ENCODE measurements at places on chromosomes 13 and 19. TPM values are rescaled to one million over a fixed set of nuclear protein-coding genes. Genes with fewer than 3 reads are reported as not detected.

Gene ZNF441
- 12.6 TPM for total RNA-seq

Gene C19orf81
- not detected for total RNA-seq

Gene C19orf85
- not detected for total RNA-seq

Gene CYP4F3
- total RNA-seq = not detected

Gene LRRC4B
- 0.05 TPM for total RNA-seq

Gene MEDAG
- total RNA-seq = 4.1 TPM

Gene CD22
- not detected for total RNA-seq

GRCh38 chr19:709196-709964 is 645 bp downstream of the PALM start:
- no peak for DNase-seq

GRCh38 chr19:31444931-31445330 is 95.7 kb upstream of the TSHZ3 start:
- DNase-seq = peak; percentile 35

DNA sequence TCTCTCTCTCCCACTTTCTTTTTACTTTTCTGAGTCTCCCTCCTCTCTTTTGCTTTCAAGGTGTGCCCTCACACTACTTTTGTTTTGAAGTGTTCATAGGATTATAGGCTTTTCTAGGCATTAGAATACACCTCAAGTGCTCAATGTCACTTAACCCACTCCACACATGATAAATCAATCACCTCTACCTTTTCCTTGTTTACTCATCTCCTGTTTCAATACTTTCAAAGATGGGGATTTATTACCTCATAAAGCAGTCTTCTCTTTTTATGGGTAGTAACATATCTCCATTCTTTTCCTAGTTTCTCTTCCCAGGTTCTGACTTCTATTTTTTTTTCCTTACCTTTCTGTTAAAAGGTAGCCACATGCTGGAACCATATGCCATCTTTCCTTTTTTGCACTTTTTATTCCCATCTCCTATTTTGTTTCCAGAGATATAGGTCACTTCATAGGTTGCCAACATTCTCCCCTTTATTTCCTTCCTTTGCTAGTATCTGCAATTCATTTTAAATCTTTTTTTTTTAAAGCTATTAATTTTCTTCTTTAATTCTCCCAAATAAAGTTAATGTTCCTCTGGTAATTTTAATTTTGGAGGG is 137.6 kb upstream of the SLC10A2 start:
- no peak for DNase-seq

- no peak for DNase-seq
Observed at GRCh38 chr13:91389186-91389585, 9.2 kb upstream of the GPC5 start.

DNA sequence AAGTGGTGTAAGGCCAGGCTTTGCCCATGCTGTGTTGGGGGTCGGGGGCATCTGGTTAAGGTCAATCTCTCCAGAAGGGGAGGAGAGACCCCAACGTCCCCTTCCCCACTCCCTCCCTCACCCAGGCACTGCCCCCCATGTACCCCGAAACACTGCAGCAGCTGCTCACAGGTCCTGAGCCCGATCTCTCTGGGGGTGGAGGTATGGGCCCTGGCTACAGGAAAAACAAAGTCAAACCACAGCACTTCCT is 10.2 kb downstream of the CAPN12 start:
- no peak for DNase-seq

DNA sequence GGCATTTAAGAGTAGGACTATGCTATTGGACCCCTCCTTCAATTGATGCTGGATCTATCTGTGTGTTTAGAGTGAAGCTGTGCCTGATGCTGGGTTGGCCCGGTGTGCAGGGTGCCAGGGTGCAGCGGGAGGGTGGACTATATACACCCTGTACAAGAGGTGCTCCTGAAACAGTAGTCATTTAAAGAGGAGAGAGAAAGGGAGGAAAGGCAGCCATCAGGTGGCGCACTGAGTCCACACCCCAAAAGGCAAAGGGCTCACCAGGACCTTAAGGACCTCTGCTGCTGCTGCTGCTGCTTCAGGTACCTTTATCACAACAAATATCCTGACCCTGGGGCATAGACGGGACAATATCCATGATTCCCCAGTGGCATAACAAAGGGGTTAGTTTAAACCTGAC is 39.4 kb downstream of the ZNF136 start:
- no peak for DNase-seq

GRCh38 chr19:29882719-29883105 is 59.3 kb upstream of the URI1 start:
- DNase-seq = no peak

DNA sequence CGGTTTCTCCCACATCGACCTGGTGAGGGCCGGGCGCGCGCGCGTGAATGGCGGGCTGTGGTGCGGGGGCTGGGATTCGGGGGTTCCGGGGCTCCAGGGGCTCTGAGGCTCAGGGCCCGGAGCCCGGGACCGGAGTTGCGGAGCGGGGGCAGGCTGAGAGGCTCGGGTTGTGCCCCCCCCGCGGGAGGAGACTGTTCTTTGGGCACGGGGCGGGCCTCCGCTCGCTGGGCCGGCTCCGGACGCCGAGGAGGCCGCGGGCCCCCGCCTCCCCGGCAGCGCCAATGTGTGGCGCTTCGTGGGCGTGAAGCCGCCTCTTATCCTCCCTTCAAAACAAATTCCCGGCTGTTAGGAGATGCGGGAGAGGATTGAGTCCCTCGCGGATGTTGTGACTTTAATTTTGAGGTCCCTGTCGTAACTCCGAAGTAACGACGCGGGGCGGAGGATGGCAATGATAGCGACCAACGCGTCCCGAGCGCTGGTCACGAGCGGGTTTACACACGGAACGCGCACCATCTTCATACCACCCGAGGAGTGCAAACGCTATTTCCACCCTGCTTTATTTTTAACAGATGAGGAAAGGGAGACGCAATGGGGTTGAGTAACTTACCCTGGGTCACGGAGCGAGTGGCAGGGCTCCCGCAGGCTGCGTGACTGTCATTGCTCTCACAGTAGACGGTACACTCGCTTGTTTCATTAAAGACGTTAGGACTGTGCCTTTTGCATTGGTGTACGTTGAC is 536 bp downstream of the UBA2 start:
- peak; percentile 67 for DNase-seq

DNA sequence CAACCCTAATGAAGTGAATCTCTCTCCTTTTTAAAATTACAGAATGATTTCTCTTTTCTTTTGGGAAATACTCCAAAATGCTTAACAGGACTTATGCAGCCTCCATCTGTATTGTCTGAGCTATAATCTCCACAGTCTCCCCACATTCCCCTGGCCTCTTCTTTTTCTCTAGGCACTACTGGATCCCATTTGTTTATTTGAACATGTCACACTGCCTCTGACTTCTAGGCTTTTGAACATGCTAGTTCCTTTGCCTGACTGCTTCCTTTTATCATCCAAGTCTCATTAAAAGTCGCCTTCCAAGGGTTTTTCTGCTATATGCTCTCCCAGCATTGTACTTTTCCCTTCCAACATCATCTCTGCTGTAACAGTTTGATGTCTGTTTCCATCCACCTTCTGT is 548.7 kb downstream of the PCDH9 start:
- no peak for DNase-seq

- peak; percentile 38 for DNase-seq
Observed at GRCh38 chr19:42091742-42092141, 15.8 kb downstream of the ZNF574 start.

GRCh38 chr19:34017601-34018000 is 154.7 kb upstream of the LSM14A start:
- DNase-seq = no peak

- DNase-seq = peak; percentile 15
Observed at GRCh38 chr19:996051-996838, 4.0 kb upstream of the GRIN3B start.

DNA sequence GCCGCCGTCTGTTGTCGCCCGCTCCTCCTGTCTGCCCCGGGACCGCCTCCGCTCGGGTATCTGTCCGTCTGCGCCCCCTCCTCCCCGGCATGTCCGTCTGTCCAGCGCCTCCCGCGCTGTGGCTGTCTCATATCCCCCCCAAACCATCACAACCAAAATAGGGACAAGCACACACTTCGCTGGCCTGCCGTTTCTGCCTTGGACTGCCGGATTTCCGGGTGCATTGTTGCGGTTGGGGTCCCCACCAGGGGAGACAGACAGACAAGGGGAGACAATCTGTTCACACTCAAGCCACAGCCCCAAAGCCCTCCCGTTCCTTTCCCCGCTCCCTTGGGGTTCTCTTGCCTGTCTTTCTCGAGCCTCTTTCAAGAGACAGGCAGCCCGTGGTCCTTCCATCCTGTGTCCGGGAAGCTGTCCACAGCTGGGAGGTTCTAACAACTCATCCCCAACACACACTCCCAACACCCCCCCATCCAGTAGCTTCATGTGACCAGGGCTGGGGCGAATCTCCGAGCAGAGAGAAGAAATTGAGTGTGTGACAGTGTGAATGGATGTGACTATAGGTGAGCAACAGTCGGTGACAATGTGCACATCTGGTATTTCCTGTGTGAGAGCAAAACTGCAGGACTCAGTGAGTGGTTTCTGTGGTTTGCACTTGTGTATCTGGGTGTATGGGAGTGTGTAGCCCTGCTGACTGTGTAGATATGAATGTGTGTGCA is 16.5 kb upstream of the FOSB start:
- peak; percentile 47 for DNase-seq

- DNase-seq = no peak
Observed at GRCh38 chr13:70249332-70250064, 141.2 kb upstream of the KLHL1 start.

- no peak for DNase-seq
Observed at GRCh38 chr19:19192910-19193423, 909 bp downstream of the RFXANK start.

DNA sequence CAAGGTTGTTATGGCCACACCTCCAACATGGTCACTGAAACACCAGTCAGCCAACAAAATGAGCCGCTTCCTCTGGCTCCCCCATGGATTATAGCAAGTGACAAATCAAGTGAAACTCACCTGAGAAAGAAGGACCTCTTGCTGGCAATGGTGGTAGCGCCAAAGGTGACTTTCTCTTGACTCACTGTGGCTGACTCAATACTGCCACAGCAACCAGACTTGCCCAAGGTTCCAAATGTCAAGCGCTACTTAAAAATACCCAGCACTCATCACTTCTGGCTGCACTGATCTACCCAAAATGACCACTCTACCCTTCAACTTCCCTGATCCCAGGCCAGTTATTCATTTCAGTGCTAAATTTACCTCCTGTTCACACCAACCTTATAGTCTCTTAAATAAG is 495.5 kb downstream of the FOXO1 start:
- no peak for DNase-seq

DNA sequence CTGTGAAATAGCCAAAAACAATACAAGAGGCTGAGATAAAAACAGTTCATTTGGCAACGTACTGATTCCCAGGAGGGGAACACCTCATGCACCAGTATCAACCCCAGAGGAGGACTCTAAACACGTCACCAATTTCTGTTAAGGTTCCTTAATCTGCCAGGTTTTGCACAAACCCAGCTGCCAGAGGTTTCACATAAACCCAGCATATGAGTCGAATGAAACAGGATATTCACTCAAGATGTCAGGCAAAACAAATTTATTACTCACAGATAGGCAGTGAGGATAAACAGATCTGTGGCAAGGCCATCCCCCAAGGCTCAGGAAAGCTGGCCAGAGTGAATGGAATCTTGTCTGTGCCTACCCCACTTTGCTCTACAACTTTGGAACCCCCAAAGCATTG is 210.9 kb downstream of the GPC5 start:
- no peak for DNase-seq

GRCh38 chr13:36548129-36548528 is 115.8 kb downstream of the CCNA1 start:
- peak; percentile 16 for DNase-seq

DNA sequence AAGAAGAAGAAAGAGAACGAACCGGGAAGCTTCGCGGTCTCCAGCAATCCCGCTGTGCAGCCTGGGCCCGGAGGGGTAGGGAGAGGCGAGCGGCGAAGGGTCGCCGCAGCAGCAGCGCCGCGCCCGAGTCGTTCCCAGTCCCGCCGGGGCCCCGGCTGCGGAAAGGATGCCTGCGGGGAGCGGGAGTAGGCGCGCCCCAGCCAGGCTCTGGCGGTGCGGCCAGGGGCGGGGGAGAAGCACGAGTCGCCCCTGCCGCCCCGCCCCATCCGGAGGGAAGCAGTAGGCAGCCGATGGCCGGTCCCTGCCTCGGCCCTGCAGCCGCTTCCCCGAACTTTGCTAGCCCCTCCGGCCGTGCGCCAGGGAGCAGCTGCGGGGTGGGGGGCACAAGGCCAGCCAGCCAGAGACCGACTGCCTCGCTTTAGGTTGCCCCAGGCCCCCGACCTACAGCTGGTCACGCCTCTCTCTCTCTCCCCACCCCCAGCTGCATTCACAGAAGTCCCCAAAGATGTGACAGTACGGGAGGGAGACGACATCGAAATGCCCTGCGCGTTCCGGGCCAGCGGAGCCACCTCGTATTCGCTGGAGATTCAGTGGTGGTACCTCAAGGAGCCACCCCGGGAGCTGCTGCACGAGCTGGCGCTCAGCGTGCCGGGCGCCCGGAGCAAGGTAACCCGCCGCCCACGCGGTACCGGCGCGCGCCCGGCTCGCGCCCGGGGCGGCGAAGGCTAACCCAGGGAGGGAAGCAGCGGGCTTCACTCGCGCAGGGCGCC is 1.1 kb downstream of the VSTM2B start:
- DNase-seq = no peak

DNA sequence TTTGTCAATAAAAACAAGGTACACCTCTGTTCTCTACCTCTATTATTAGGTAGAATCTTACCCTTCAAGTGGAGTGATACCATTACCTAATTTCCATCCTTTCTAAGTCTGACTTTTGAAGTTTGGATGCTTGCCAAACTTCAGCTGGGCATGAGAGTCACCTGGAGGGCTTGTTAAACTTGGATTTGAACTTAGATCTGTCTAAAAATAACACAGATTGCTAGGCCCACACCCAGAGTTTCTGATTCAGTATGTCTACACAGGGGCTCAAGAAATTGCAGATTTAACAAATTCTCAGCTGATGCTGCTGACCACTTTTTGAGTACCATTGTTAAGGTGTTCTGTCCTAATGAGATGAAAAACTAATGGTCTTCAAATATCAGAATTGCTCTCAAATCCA is 512.2 kb downstream of the LMO7 start:
- DNase-seq = peak; percentile 5

GRCh38 chr13:97224544-97225300 is 2.6 kb downstream of the MBNL2 start:
- DNase-seq = no peak

DNA sequence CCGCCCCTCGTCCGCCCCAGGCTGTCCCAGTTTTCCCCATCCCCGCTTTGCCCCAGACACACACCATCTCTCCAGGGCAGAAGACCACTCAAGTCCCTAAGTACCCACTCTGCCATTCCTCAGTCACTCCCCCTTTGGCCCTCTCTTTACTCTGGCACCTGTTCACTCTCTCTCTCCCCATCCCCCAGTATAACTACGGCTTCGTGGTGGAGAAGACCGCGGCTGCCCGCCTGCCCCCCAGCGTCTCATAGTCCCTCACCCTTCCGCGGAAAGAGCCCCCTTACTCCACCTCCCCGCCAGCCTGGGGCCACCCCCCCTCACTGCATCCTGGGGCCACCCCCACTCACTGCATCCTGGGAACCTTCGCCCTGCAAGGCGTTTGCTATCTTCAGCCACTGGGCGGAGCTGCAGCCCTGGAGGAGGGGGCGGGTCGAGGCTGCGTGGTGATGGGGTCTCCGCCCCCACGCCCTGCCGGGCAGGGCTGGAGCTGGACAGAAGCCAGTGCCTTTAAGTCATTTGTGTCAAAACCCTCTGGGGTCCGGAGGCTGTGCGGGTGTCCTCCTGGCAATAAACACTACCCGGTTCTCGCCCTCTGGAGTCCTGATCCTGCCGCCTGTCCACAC is 5.0 kb downstream of the MVB12A start:
- peak; percentile 8 for DNase-seq

Data from myocyte (in vitro differentiated cells).